ENCODE measurements at places on chromosomes 16 and 17.

DNA sequence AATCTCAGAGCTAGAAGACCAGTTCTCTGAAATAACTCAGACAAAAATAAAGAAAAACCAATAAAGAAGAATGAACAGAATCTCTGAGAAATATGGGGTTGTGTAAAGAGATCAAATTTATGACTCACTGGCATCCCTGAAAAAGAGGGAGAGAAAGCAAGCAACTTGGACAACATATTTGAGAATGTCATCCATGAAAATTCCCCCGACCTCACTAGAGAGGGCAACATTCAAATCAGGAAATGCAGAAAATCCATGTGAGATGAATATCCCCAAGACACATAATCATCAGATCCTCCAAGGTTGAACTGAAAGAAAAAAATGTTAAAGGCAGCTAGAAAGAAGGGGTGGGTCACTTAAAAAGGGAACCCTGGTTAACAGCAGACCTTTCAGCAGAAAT is 32.1 kb downstream of the TANC2 start:
- DNase-seq = no peak

DNA sequence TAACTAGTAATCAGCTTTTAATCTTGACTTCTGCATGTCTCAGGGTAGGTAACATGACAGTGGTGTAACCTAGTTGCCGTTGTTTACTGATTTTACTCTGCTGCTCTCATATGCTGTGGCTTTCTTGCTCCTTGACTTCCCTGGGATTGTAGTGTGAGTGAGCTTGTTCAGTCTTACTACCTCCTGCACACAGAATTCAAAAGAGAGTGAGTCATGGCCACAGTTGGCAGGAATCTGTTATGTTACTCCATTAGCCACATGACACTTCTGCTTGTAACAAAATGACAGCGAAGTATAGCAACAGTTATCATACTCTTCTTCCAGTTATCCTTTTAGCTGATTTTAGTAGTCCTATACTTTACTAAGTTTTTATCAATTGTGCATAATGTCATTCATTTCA is 18.8 kb downstream of the TNRC6A start:
- no peak for DNase-seq

DNA sequence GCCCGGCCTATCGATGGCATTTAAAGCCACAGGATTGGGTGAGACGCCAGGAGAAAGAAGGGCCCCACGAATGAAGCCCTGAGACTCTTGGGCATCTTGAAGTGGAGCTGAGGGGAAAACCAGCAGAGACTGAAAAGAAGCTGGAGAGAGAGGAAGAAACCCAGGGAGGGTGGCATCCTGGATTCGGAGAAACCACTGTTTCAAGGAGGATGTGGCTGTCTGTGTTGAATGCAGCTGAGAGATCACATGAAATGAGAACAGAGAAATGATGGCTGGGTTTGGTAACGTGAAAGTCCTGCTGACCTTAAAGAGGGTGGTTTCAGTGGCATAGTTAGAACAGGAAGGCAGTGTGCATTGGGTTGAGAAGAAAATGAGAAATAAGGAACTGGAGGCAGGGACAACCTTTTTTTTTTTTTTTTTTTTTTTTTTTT is 3.8 kb downstream of the TNFSF12 start:
- peak; percentile 39 for DNase-seq

DNA sequence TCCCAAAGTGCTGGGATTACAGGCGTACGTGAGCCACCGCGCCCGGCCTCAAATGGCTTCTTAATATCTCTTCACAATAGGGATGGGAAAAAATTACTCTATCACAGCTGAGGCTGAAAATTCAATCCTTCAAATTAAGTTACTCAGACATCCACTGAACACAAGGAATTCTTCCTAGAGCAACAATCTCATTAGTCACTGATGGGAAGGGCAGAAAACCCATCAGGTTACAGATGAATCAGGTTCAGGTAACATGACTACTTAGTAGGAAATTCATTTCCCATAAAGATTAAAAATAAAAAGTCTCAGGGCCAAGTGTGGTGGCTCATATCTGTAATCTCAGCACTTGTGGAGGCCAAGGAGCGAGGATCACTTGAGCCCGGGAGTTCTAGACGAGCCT is 42.5 kb upstream of the ABR start:
- no peak for DNase-seq

GRCh38 chr17:80445007-80445725 is 30.2 kb downstream of the ENDOV start:
- no peak for DNase-seq

DNA sequence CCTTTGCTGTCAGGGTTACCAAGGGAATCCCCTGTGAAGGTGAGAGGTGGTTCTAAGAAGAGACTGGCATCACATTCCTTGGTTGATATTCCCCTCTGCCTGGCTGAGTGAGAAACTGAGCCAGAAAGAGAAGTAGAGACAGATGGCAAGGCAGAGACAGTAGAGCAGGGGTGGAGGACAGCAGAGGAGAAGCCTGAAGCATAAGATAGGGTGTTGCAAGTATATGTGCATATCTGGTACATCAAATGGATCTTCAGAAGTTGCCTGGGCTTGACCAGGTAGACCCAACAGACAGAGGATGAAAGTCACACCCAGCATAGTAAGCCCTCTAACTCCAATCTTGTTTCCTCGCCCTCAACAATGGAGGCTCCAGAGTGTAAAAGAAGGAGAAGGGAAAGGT is 7.9 kb upstream of the THUMPD1 start:
- DNase-seq = no peak

- peak; percentile 41 for DNase-seq
Observed at GRCh38 chr16:77788181-77789084, at the start of gene VAT1L. VAT1L (plus strand) TSS chr16:77788564; CDS start chr16:77788683, 119 bp downstream.

- DNase-seq = peak; percentile 80
Observed at GRCh38 chr17:50139950-50140885, 10.3 kb upstream of the SAMD14 start.

DNA sequence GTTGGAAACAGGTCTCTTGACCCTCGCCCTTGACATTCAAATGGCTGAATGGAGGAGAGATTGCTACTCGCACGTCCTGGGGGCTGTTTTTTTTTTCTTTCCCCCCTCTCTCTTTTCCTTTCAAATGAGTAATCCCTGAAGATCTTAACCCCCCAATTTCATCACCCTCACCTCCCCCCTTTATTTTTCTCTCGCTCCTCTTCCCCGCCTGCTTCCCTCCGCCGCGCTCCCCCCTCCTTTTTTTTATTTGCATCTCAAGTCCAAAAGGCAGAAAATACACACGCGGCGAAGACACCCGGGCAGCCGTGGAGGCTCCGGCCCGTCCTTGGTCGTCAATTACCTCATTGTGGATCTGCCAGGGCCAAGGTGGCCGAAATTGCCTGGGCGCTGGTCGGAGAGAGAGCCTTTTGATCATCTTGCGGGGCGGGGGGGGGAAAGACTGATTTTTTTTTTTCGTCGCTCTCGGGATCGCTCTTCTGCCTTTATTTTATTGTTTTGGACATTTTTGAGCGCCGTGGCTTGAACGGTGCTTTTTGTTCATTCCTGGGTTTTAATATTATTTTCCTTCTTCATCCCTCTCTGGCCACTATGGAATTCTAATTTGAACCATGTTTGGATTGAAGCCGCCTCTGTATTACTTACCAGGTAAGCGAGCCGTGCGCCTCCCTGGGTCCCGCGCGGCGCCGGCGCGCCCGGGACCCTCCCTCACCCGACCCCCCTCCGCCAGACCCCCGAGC is 57.2 kb upstream of the GSE1 start:
- DNase-seq = peak; percentile 71

- no peak for DNase-seq
Observed at GRCh38 chr17:58536542-58536941, 22.1 kb upstream of the MTMR4 start.

GRCh38 chr17:79915850-79916430 is 76.7 kb upstream of the CBX4 start:
- DNase-seq = peak; percentile 21
